ENCODE measurements at places on chromosomes 7 and 10. TPM values are rescaled to one million over a fixed set of nuclear protein-coding genes. Genes with fewer than 3 reads are reported as not detected.

PAPOLB gene
- not detected for total RNA-seq

DNA sequence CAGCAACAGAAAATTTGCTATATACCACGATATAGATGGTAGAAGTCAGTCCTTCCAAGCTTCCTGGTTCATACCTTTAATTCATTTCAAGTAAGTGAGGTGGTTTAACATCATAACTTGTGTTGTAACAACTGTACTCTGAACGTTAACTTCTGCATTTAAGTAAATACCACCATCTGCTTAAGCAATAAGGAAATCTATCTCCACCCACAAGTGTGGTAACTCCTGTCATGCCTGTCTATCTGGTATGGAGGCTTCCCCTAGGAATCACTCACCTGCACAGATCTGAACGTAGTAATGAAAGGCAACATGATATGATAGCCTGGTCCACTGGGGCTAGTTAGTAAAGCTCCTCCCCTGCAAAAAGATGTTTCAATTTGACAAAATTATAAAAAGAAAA is 2.3 kb downstream of the ERLIN1 start:
- DNase-seq, result peak; percentile 42

PTPRN2 gene
- total RNA-seq, result 1.8 TPM

SFTPA2 gene
- not detected for total RNA-seq

- no peak for DNase-seq
These were observed 3.4 kb downstream of the BICC1 start for GRCh38 chr10:58516119-58516518.

GRCh38 chr7:74051629-74052410 is 23.8 kb downstream of the ELN start:
- DNase-seq, result peak; percentile 63

- no peak for DNase-seq
These were observed 247.4 kb upstream of the ETV1 start for GRCh38 chr7:14236834-14237233.

DNA sequence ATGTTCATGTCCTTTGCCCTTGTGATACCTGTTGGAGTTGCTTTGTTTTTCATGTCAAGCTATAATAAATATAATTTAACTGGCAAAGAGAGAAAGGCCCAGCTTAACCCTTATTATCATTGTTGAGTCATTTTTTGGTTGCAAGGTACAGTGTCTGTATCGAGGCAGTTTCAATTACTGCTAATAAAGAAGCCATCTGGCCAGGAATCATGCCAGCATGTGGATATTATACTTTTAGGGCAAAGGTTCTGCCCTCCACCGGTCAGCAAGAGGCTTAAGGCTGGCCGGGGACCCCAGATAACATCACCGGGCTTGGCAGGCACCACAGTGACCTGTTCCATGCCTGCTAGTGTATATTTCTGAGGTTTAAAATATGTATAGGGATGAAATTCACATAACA is 9.0 kb upstream of the CYP3A4 start:
- DNase-seq, result no peak

DNA sequence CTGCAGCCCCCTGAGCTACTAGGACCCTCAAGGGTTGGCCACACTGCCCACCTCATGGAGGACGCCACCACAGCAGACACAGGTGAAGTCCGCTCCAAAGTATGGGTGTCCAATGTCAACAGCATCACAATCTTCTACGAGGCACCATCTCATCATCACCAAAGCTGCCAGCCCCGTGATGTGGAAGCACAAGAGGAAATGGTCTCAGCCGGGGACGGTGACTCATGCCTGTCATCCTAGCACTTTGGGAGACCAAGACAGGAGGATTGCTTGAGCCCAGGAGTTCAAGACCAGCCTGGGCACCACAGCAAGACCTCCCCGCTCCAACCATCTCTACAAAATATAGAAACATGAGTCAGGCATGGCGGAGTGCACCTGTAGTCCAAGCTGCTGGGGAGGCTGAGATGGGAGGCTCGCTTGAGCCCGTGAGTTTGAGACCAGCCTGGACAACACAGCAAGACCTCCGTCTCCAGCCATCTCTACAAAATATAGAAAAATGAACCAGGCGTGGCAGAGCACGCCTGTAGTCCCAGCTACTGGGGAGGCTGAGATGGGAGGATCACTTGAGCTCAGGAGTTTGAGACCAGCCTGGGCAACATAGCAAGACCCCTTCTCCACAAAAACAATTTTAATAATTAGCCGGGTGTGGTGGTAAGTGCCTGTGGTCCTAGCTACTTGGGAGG is 48.8 kb upstream of the MYL10 start:
- no peak for DNase-seq

DNA sequence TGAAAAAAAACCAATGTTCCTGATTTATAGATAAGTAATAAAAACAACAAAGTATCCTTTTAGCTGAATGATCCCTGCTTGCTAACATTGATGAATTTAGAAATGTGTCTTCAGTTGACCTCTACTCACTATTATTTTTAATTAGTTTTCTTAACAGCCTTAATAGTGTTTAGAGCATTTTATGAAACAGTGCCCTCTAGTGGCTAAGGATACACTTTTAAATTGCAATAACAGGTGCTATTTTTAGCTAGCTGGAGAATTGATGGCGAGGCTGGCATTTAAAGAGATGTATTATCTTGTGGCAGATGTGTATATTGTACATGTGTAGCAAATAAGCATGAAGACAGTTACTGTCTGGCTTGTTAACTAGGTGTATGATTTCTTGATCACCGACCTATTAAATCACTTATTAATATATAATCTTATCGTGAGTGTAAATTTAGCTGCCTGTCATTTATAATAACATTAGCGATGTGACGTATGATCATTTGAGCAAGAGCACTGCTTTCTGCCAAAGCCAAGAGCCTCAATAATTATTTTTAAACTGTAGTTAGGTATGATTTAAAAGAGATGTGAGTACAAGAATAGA is 451.9 kb downstream of the DPP6 start:
- peak; percentile 78 for DNase-seq

GRCh38 chr7:128030654-128031611 is at the start of gene LRRC4:
Gene LRRC4 (minus strand): TSS chr7:128031437. CDS start chr7:128030640, 797 bp downstream.
- peak; percentile 74 for DNase-seq

DNA sequence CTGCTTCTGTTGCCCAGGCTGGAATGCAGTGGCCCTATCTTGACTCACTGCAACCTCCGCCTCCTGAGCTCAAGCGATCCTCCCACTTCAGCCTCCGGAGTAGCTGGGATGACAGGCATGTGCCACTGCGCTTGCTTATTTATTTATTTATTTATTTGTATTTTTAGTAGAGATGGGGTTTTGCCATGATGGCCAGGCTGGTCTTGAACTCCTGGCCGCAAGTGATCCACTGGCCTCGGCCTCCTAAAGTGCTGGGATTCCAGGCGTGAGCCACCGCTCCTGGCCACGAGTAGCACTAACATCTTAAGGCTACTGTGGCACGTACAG is 70.9 kb downstream of the CARD11 start:
- DNase-seq, result no peak

- no peak for DNase-seq
These were observed 21.1 kb downstream of the NCAPG2 start for GRCh38 chr7:158683541-158683940.

DNA sequence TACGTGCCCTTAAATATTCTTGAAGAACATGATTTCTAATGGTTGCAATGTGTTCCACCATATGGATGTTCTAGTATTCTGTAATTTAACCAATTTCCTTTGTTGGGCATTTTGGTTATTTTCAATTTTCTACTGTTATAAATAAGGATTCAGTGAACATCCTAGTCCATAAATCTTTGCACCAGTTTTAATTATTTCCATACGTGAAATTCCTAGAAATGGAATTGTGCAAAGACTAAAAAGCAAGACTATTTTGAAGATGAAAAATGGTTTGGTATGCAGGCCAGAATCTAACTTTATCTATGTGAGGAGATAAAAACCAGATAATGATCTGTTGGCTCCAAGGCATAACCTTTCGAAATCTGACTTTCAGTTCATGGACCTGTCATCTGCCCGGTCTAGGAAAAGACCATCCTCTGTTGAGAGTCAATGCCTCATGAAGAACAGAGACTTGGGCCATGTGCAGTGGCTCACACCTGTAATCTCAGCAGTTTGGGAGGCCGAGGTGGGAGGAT is 633.2 kb upstream of the NRP1 start:
- DNase-seq, result no peak

COMMD3 gene
- total RNA-seq, result 55.1 TPM

- no peak for DNase-seq
These were observed 285.9 kb upstream of the ETV1 start for GRCh38 chr7:14275356-14275755.

MLXIPL gene
- total RNA-seq, result 21.7 TPM

DNA sequence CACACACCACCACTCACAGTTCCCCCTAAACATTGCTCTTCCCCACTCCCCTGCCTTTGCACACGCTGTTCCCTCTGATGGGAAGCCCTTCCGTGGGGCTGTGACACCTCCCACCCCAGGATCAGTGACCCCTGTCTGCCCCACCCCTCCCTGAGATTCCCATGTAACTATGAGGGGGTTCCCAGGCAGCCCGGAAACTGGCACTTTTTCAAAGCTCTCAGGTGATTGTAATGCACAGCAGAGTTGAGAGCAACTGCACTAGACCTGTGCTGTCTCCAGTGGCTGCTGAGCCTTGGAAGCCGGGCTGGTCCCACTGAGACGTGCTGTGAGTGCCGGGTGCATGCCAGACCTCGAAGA is 29.8 kb downstream of the GPRIN2 start:
- DNase-seq, result no peak

DNA sequence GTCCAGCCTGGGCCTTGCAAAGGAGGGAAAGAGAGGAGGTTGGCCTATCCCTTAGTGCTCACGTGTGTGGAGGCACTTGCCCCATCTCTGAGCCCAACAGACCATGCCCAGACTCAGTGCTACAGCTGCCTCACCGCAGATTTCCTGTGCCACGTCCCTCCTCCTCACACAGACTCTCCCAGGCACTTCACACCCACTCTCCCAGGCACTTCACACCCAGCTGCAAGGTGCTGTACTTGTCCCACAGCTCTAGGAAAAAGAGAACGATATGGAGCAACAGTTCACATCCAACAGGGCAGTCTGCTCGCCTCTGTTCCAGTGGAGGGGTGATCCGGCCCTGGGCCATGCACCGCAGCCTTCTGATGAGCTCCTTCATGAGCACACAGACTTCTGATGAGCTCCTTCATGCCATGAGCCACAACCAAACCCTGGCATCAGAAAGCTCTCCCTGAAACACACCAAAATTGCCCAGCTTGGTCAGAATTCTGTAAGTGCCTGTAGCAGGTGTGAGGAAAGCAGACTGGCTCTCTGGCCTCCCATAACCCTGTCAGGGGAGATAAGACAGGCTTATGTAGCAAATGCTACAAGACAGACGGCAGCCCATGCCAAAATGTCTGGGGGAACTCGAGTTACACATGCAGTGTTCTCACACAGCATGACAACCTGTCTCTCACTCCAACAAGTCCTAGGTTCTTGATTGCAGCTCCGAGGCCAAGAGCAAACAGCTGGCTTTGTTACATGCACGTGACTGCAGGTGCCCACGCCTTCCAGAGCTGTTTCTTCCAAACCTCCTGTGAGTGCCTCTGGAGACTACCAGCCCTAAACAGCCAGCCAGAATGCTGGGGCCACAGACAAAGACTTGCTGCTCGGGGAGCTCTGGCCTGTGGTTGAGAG is 348.5 kb downstream of the GRID1 start:
- DNase-seq, result no peak

GPER1 gene
- 3.6 TPM for total RNA-seq

DNA sequence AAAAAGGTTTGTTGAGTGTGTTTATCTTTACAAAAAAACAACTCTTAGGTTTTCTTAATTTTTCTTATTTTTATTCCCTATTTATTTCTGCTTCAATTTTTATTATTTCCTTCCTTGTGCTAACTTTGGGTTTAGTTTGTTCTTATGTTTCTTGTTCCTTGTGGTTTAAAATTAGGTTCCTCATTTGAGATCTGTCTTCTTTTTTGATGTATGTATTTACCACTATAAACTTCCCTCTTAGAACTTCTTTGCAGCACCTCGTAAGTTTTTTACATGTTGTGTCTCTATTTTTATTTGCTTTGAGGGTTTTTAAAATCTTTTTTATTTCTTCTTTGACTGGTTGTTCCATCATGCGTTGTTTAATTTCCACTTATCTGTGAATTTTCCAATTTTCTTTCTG is 1217.1 kb upstream of the CELF2 start:
- DNase-seq, result no peak

KNDC1 gene
- total RNA-seq, result 13.4 TPM

RNF32 gene
- total RNA-seq, result 1.4 TPM

GRCh38 chr7:134444961-134445315 is 14.0 kb downstream of the AKR1B1 start:
- no peak for DNase-seq

OPN4 gene
- not detected for total RNA-seq

DNA sequence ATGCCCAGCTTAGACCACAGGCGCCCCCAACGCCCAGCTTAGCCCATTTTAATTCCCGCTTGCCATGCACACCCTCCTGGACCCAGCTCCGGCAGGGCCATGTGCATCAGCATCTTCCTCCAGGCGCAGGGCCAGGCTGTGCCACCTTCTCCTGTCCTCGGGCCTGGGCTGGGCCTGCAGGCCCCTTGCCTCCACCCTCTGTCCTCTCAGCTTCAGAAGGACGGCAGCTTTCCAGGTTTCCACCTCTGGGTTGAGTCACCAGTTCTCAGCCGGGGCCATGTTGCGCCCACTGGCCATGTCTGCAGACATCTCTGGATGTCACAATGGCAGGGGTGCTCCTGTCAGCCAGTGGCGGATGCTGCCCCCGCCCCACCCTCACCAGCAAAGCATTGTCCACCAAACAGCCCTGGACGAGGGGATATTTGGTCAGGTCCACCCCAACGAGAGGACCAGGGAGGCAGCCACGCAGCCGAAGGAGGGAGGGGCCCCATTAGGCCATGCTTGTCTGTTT is 59.1 kb upstream of the NKX6-2 start:
- DNase-seq, result no peak
